ENCODE measurements at places on chromosomes 3 and 15. TPM values are rescaled to one million over a fixed set of nuclear protein-coding genes. Genes with fewer than 3 reads are reported as not detected.

GRCh38 chr3:74338998-74339397 lies 275.5 kb downstream of the CNTN3 start:
- no peak for DNase-seq

- no peak for DNase-seq
These were observed 33.1 kb downstream of the DZIP1L start for GRCh38 chr3:138082085-138082991.

- DNase-seq = no peak
These were observed 280.2 kb upstream of the C2CD4B start for GRCh38 chr15:62445244-62445643.

- no peak for DNase-seq
These were observed 26.0 kb upstream of the TM4SF1 start for GRCh38 chr3:149403443-149403842.

DNA sequence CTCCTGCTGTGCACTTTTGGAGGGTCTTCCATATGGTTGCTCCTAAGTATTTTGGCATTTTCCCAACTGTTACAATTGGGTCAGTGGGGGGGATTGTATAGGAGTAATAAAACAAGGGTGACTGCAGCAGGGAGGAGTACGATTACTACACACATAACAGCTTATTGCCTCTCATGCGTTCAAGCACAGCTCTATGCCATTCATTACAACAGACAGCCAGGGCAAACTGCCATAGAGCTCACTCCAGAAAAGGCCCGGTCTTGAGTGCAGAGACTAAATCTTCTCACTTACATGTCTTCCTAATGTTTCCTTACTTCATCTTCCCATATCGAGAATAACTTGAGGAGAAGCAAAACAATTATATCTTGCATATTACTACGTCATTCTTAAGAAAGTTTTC lies 1.4 kb upstream of the CHMP2B start:
- DNase-seq = no peak

- no peak for DNase-seq
These were observed 466.4 kb downstream of the DIPK2A start for GRCh38 chr3:144437989-144438388.

DNA sequence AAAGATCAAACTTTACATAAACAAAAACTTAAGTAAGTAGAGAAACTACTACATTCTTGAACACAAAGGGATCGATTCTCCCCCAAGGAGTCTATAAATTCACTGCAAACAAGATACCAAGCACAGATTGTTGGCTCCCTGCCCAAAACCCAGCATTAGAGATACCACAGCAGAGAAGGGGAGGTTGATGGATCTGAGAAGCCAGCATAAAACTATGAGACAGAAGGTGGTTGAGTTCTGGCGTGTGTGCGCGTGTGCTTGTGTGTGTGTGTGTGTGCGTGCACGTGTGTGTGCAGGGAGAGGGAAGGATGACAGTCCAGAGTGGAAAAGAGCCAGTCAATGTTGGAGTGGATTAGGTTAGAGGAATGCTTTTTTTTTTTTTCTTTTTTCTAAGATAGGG lies 143.2 kb upstream of the PRR20G start:
- DNase-seq = no peak

DNA sequence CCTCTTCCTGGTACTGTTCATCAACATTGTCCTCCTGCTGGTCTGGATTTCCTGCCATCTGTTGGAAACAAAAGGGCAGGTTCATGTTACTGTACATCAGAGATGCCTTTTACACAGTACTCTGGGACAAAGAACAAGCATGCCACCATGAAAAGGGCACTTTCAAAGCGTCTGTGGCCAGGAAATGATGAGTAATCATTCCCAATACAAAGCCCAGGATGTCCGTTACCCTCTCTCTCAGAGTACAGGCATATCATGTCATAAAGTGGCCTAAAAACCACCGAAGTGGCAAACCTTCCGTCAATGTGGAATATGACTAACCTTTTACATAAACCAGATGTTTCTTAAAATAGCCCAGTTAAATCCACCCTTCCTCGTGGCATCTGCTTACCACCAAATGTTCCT lies 71.2 kb downstream of the GOLIM4 start:
- DNase-seq = no peak

- no peak for DNase-seq
These were observed 3.0 kb downstream of the ALCAM start for GRCh38 chr3:105369500-105370371.

GRCh38 chr3:63150880-63151279 lies 127.2 kb upstream of the SYNPR start:
- DNase-seq = no peak

DNA sequence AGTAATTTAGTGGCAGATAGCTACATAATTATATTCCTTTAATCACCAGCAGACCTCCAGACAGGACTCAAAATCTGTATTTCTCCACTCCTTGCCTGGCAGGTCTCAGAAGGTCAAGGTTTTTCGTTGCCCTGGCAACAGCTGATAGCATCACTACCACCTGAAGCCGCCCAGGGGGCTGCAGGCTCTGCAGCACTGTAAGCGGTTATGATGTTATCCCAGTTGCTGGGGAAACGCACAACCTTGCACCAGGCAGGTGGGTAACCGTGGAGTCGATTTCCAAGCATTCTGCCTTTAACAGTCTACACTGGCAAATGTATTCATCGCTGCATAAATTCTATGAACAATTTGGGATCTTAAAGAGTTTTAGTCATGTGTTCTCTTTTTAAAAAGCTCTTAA lies 756.3 kb downstream of the NTRK3 start:
- DNase-seq = no peak

DNA sequence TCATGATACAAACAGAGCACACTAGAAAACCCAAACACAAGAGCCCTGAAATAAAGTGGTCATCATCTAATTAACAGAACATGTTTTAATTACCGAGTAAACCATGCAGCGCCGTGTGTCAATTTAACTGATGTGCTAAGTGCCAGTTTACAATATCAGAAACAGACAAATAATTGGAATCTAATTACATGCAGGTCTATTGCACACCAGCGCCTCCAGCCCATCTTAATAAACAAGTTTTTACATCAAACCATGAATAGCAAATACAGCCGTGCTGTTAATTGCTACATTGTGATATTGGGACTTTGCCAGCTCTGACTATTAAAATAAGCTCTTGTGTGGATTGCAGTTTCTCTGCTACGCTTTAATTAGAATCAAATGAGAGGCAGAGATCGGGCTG lies 510.2 kb upstream of the MDFIC2 start:
- DNase-seq = no peak

DNA sequence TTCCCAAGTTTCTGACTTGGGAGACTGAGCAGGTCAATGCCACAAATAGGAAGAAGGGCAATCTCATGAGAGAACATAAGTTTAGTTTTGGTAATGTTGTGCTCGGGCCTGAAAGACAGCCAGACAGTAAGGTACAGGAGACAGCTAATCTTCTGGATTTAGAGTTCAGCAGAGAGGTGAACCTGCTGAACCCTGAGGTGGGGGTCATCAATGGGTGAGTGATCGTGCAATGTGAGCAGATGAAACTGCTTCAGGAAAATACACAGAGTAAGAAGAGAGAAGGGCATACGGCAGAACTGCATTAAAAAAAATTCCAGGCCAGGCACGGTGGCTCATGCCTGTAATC lies 23.3 kb downstream of the RUBCN start:
- DNase-seq = no peak

GRCh38 chr15:43346305-43346704 lies 15.9 kb upstream of the LCMT2 start:
- DNase-seq = no peak

DNA sequence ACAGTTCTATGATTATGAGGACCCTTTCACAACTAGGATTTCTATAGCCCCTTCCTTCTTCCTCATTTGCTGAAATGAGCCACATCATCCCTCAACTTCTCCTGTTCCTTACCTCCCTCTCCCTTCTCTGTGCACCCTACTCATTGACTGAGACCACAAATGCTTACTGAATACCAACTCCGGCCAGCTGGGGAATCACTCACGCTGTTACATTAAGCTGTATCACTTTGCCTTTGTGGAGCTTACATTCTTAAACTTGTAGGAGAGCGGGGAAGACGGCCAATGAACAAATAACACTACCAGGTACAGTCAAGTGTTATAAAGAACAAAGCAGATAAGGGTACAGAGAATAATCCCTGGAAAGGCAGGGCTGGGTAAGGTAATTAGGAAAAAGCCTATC lies 5.7 kb downstream of the SUCLG2 start:
- DNase-seq = no peak

GRCh38 chr3:104316118-104316517 lies 1050.6 kb upstream of the ALCAM start:
- DNase-seq = no peak

GRCh38 chr3:191417457-191417729 lies 43.6 kb upstream of the PYDC2 start:
- DNase-seq = no peak

- DNase-seq = no peak
These were observed 18.5 kb downstream of the SNUPN start for GRCh38 chr15:75606711-75607699.

- no peak for DNase-seq
These were observed 130.8 kb downstream of the CPNE4 start for GRCh38 chr3:131903988-131904415.

DNA sequence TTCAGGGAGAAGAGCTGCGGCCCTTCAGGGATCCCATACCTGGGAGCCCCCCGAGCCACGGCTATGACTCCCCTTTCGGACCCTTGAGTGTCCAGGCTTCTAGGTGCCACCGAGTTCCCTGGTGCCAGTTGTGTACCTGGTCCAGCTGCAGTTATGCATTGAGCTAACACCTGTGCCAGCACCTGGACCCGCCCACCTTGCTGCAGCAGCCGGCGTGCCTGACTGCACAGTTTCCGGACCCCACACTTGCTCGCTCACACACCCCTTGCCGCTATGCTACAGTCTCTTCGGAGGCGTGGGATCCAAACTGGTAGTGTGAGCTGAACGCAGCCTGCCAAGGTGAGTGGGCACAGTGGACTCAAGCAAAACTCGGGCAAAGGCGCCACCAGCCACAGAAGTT lies 284.5 kb upstream of the ROBO1 start:
- no peak for DNase-seq

CLDN16 gene
- total RNA-seq = not detected

LYSMD4 gene
- 4.7 TPM for total RNA-seq

TRIM71 gene
- total RNA-seq = not detected

SPATA12 gene
- total RNA-seq = not detected

MAGI1 gene
- not detected for total RNA-seq

SLCO2A1 gene
- not detected for total RNA-seq

DNAJC19 gene
- 53.1 TPM for total RNA-seq

ATP13A4 gene
- 3.4 TPM for total RNA-seq

GRAMD2A gene
- total RNA-seq = not detected

Data from activated B cell treated with CpG ODN at 0.5 μM for 24 hours (primary cell).